ENCODE measurements at places on chromosomes 7 and 10.

DNA sequence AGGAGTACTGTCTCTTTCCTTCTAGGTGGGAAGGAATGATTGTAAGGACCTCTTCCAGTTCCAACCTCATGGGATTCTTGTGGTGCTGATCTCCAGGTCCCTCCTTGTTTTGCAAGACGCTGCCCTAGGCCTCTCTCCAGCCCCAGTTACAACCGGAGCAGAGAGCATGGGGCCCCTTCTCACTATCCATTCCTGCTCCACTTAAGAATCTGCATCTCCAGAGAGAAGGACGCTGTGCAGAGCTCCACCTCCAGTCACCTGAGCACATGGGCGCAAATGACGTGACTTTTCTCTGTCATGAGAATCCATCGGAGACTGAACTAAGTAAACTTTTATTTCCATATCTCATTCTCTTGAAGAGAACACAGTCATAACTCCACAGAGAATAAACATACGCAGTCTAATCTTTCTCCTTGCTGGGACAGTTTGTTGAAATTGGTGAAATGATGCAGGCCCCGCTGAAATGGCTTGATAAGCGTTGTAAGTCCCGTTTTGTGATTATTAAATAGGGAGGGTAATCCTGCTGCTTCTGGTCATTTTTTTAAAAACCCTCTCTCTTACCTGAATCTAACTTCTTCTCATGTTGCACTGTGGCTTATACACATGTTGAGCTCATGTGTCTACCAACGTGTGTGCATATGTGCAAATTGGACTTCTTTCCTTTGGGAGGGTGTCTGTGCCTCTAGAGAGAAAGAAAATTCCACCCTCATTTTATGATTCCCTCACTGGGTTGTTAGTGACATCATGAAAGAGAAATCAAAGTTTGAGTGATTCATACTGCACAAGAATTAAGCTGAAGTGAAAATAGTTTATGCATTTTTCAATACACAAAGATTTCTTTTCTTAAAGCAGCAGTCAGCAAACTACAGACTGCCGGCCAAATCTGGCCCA lies 133.2 kb upstream of the TBX20 start:
- no peak for DNase-seq

GRCh38 chr7:27096768-27097514 lies 1.1 kb upstream of the HOXA1 start:
- DNase-seq: no peak

DNA sequence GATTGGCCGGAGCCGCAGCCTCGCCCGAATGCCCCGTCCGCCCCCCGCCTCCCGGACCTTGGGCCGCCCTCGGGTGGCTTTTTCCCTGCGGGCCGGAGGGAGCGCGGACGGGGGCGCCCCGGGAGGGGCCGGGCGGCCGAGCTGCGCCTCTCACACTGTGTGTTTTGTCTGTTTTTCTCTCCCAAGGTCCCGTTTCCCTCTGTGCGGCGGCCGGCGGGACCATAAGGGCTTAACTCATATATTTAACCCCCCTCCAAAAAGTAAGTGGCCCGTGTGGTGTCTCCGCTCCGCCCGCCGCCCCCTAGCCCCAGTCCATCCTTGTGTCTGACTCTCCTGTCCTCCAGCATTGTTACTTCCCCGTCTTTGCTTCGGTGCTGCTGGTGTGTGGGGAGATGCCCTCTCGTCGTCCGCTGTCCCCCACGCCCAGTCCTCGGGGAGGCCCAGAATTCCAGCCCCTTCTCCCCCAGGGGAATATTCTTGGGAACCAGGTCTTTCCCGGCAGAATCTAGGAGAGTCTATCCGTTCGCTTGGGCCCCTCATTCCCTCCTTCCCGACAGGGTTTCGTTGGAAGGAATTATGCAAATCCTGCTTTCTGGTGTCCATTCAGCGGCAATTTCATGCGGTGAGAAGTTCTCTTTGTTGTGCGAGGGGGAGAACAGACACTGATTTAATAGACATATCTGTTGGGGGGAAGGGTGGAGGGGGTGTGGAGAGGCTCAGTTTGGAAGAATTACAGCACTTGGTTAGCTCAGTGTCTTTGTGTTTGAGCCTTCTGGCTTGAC lies 1.3 kb downstream of the LCOR start:
- DNase-seq: no peak

DNA sequence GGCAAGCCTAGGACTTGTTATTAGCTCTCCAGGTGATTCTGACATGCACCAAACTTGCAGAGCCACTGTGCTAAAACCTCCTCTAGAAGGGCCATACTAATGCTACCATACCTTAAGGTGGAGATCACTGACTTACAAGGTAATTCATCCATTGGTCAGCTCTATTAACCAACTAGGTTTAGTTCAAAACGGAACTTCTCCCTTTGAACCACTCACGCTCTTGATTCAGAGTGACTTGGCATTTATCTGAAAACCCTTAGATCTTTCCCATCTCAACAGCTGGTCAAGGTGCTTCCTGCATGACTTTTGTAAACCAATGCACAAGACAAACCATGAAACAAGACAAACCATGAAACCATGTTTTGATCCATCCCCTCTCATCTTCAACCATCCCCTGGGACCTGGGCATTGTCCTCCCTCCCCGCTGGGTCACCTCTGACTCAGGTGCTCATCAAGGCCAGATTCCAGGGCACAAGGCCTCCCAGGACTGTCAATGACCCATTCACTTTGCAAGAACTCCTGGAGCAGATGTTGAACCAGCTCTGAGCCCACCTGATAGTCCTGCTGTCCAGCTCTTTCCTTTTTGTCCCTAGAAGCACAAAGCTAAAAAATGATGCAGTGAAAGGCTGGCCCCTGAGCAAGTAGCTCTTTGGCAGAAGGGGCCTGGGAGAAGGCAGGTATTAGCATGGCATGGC lies 18.8 kb downstream of the IMPDH1 start:
- no peak for DNase-seq

DNA sequence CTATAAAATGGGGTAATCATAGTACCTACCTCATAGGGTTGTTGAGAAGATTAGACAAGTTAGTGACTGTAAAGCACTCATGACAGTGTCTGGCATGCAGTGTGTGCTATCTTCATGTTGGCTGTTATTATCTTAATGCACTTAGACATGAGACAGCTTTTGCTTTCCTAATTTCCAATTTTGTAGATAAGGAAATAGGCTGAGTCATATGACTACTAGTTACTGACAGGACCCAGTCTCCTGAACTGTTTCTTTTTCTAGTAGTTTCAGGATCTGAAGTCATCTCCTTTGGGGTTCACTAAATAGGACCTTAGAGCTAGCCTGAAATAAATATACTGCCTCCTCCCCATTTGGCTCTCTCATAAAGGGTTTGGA lies 74.2 kb downstream of the SNX10 start:
- no peak for DNase-seq

GRCh38 chr7:38215735-38216670 lies 38.0 kb downstream of the STARD3NL start:
- DNase-seq: peak; percentile 8

DNA sequence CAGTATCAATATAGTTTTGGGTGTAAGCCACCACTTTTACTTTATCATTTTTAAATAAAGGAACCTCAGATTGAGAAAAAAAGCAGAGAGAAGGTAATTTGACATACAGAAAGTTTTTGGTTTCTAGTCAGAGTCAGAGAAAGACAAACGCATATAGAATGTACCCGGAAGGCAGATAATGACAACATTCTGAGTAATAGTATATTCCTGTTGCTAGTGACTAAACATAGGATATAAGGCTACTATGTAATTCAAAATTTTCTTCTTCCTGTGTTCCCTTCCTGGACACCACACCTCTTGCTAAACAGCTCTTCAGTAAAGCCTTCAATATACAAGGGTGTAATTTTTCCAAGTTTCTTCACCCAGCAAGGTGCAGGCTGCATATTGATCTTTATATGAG lies 597.6 kb downstream of the PCDH15 start:
- no peak for DNase-seq

DNA sequence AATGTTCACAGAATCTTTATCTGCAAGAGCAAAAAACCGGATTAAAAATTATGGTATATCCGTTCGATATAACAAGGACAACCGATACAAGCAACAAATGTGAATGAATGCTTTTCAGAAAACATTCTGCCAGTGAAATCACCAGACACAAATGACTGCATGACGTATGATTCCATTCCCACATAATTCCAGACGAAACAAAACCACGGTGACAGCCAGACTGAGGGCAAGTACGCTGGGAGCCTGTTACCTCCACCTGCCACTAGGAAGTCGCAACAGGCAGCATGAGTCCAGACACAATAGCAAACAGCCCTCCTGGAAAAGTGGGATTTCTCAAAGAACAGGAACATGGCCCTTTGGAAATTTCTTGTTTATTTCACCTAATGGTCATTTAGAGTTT lies 41.7 kb downstream of the MAD1L1 start:
- DNase-seq: no peak

GRCh38 chr10:58782876-58783851 lies 270.5 kb downstream of the BICC1 start:
- no peak for DNase-seq

DNA sequence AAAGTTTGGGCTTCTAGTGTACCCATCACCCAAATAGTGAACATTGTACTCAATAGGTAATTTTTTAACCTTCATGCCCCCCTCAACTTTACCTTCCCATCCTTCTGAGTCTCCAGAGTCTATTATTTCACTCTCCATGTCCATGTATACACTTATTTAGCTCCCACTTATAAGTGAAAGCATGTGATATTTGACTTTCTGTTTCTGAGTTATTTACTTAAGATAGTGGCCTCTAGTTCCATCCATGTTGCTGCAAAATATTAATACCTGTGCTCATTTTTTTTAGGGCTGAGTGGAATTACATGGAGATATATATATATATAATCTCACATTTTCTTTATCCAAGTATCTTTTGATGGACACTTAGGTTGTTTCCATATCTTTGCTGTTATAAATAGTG lies 21.1 kb upstream of the PHF14 start:
- DNase-seq: no peak

DNA sequence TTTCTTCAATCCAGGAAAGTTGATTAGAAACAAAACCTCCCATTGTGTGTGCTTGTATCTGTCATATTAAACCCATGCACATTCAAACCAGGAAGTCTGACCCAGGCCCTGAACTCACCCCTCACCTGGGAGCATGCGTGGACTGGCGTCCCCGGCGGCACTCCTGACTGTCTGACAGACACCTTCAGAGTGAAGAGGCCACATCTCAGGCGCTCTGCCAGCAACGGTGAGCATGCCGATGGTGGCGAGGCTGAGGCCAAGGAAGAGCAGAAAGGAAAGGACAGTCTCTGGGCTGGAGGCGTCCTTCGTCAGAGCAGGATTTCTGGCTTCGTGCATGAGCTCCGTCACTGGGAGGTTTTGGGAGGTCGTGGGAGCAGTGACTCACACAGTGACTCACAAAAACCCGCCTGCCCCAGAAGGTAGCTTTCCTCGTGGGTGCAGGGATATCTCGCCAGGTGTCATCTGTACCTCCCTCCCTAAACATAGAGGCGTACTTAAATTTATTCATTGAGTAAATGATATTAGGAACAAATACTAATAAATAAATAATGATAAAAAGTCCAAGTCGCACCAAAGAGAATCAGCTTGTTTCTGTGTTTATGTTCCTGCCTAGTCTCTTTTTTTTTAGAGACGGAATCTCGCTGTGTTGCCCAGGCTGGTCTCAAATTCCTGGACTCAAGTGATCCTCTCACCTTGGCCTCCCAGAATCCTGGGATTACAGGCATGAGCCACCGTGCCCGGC lies 13.5 kb downstream of the IQCE start:
- no peak for DNase-seq

GRCh38 chr7:122803851-122804250 lies 82.4 kb downstream of the CADPS2 start:
- no peak for DNase-seq

- no peak for DNase-seq
Observed at GRCh38 chr10:133445268-133445732, 8.4 kb upstream of the SCART1 start.

DNA sequence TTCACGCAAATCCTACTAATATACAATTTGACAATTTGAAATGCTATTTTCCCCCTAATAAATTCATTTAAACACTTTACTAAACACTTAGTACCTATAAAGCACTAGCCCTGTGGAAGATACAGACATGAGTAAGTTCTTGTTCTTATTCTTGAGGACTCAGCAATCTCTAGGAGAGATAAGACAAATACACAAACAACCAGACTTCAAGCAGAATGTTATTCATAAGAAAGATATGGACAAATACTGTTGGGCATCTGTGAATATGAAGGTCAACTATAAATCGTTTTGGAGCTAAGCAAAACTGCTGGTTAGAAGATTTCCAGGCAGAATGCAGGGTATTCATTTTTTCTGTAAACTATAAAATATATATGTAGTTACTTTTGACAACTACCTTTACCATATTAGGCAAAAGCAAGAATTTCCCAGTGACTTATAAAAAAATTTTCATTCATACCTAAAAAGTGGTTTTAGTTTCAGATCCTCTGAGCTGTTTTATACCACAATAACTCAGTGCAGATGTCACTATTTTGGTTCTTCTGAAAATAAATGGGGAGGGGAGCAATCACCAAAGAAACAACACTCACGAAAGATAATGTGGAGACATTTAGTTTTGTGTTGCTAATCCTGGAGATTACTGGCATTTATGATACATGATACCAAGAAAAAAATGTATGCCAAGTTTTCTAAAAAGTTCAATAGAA lies 3.8 kb downstream of the VPS41 start:
- DNase-seq: no peak

DNA sequence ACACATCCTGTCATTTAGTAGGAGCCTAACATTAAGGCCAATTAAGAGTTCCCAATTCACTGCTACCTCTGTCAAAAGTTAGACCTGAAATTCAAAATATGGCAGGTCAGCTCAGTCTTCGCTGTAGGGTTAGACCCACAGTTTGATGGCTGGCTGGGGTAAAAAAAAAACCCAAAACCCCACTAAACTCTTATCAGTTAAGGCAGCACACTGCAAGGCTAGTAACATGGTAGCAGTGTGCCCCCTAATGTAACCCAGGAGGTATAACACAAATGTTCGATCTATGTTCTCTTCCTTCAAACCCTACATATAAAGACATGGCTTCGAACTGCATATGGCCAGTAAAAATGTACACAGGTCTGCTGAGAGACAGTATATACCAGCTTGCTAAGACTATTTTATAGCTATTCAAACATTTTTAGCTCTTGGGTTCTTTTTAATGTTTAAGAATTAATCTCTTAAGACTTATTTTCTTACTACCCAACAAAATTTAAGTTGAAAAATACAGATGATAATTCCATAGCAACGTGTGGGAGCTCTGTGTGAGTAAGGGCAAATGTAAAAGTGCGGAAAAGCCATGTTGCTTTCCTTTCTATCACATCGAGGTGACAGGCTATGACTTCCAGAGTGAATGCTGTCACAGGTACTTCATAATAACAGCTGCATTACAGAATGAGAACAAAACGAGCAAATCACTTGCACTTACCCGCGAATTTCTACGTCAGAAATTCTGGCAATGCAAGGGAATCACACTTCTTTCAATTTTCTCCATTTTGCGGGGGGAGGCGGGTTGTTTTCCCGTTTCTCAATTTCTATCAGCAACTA lies 168.4 kb upstream of the IMMP2L start:
- no peak for DNase-seq

DNA sequence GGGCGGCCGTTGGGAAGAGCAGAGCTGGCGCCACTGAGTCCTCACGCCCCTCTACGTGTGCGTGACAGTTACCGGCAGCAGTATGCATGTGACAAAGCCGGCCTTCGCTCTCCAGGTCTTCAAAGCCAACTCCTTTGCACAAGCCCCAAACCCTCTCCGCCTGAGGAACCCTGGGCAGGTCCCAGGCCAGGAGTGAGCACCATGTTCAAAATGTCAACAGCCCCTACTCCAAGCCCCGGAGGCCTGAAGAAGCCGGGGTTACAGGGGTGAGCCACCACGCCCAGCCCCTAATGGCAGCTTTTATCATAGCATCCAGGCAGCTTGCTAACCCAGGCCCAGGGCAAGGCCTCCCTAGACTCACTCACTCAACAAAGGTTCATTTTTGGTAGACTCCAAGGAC lies 70.8 kb downstream of the OAT start:
- no peak for DNase-seq

- DNase-seq: no peak
Observed at GRCh38 chr10:30862486-30862885, 169.2 kb downstream of the ZNF438 start.
